ENCODE measurements at places on chromosomes 1 and 21. TPM values are rescaled to one million over a fixed set of nuclear protein-coding genes. Genes with fewer than 3 reads are reported as not detected.
A peak's percentile ranks its signal among the peaks of the same experiment; 100 is the strongest.

DNA sequence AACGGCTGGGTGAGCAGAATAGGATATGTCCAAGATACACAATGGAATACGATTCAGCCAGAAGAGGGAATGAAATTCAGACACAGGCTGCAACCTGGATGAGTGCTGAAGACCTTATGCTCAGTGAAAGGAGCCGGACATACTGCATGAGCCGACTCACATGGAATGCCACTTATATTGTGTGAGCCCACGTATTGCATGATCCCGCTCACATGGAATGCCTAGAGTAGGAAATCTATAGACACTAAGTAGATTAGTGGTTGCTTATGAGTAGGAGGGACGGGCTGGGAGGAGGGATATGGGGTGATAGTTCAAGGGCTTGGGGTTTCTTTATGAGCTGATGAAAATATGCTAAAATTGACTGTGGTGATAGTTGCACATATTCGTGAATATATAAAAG, 26.8 kb downstream of the TMPRSS2 start:
- DNase-seq = no peak

DNA sequence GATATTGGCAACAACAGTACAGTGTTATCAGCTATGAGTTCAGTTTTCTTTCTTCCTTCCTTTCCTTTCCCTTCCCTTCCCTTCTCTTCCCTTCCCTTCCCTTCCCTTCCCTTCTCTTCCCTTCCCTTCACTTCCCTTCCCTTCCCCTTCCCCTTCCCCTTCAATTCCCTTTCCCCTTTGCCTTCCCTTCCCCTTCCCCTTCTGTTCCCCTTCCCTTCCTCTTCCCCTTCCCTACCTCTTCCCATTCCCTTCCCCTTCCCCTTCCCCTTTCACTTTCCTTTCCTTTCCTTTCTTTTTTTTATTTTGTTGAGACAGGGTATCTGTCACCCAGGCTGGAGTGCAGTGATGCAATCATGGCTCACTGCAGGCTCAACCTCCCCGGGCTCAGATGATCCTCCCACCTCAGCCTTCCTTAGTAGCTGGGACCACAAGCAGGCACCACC, 72.3 kb upstream of the CAPZB start:
- DNase-seq = no peak

- DNase-seq = no peak
Measured at GRCh38 chr1:174352883-174353608, 94.7 kb upstream of the GPR52 start.

DNA sequence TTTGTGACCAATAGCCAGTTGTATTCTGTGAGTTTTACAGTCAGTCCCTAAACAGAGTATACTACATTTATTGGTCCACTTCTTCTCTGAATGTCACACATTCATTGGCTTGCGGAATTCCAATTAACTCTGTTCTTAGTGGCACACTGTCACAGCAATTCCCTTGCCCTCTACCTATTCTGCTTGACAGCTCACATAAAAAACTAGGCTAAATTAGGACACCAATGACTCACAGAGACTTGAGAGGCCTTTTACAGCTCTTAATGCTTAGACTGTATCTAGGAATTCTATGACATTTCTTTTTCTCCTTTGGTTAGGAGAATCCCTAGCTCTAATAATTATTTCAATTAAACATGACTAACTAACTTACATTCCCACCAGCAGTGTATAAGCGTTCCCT, 104.1 kb downstream of the NEGR1 start:
- no peak for DNase-seq

DNA sequence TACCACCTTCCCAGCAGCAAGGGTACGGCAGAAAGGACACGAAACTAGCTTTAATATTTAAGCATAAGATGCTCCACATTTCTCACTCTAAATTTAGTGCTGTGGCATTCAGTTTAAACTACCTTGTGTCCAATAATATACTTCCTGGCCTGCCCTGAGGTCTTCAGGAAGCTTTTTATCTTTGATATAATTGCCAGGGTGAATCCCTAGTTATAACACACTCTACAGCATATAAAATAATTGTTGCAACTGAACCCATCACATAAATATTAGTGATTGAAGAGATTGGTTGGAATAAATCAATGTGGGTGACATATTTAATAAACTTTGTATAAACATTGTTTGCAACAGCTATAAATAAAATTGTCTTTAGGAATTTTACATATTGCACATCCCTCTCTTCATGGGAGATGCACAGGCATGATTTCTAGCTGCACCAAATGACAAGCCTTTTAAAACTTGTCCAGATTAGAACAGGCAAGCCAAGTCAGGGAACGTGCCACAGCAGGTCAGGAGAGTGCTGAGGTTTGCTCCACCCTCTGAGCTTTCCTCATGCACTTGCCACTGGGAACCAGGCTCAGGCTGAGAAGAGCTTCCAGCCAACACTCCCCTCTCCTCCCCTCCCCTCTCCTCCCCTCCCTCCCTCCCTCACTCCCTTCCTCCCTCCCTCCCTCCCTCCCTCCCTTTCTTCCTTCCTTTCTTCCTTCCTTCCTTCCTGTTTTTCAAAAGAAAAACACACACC, 623.2 kb upstream of the PKN2 start:
- DNase-seq = peak; percentile 51

DNA sequence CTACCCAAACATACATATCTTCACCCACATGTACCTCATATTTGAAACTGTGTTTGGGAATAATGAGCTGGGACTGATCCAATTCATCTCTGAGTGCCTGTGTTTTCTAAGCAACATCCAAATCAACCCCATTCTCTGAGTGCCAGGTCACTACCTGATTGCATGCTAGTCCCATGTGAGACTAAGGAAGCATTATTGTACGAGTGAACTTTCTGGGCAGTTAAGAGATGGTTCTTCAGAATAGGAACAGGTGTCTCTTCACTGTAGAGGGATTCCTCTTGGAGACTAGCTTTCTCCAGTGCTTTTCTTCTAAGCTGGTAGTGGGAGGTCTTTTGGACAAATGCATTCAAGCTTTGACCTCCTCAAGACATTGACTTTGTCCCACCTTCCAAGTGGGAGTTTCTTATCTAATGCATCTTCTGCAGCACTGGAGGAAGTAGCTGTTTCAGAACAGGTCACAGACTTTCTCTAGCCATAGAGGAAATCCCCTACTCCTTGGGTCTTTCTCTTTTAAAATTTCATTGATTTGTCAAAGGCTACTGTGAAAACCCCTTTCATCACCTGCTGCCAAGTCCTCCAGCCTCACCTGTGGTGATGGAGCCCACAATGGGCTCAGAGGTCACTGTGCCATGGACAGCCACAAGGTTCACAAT, 172.0 kb upstream of the KIAA0040 start:
- no peak for DNase-seq

GRCh38 chr1:7860130-7860529, 7.3 kb upstream of the UTS2 start:
- no peak for DNase-seq

DNA sequence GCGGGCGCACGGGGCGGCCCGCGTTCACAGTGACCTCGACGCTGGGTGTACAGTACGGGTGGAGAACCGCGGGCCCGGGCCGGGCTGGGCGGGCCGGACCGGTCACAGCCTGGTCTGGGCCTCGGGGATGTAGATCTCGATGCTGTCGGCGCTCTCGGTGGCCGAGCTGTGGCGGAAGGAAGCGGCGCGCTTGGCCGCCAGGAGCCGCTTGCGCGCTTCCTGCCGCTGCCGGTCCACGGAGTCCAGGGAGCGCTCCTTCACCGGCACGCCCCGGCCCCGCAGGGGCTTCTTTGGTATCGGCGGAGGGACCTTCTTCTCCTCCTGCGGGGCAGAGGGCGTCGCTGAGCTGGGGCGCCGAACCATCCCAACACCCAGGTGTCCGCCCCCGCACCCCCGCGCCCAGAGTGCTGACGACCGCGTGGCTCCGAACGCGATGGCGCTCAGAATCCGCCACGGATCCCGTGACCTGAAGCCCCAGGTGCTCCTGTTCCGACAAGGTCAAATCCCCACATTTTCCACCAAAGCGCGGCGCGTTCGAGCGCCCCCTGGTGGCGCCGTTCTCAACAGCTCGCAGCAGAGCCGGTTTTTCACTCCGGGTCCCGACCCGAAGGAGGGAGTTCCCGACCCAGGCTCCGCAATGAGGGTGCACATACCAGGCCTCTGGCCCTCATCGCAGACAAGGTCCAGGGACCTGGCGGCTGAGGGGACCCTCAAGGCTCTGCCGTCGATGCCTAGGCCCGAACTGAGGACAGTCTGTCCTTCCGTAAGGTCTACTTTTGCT, 6.6 kb upstream of the SMIM12 start:
- DNase-seq = peak; percentile 93

DNA sequence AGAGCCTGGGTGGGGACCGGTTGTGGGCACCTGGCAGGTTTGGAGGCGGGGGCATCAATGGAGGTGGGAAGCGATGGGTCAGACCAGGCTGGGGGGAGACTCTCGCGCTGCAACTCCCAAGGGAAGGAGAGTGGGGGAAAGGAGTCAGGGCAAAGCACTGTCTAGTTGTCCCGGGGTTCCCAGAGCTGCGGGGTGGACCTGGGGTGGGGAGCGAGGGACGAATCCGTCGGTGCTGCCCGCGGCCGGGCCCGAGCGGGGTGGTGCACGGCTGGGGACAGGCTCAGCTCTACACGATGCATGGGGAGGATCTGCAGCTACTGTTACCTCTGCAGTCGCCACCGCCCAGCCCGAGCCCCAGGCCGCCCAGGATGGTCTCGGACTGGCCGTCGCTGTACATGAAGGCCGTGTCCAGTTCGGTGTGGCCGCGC, 427 bp downstream of the AKR7A2 start:
- no peak for DNase-seq

DNA sequence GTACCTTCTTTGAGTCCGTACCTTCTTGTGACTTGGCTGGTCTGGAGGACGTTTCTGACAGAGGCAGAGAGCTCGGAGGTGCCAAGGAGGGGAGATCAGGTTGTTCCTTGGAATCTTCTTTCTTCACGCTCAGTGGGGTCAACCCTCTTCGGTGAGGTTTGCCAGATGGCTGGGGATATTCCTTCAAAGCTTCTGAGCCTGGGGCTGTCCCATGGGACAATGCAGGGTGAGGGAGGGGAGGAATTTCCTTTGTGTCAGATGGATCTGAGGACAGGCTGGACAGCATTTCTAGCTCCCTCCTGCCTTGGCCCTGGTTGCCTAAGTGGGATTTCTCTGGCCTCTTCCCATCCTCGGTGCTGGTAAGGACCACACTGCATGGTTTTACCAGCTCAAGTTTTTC, 95.5 kb upstream of the EDN2 start:
- DNase-seq = no peak

DNA sequence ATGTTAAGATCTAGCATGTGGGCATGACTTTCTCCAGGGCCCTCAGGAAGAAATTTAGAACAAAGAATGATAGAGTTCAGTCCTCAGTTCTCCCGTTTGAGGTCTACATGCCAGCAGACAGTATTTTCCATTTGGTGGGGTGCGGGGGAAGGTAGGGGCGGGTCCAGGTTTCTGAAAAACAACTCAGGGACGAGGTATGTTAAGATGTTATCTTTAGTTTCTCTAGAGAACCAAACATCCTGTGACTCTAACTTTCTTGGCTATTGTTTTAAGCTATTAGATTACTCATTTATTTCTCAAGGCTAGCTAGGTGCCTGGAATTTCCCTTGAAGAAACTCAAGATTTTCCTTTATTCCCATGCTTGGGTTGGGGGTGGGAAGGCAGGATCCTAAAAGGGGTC, 42.3 kb upstream of the SYT14 start:
- no peak for DNase-seq

GRCh38 chr1:232980355-232980978, 30.1 kb downstream of the NTPCR start:
- no peak for DNase-seq

GRCh38 chr1:185735701-185736064, 1.5 kb downstream of the HMCN1 start:
- no peak for DNase-seq

DNA sequence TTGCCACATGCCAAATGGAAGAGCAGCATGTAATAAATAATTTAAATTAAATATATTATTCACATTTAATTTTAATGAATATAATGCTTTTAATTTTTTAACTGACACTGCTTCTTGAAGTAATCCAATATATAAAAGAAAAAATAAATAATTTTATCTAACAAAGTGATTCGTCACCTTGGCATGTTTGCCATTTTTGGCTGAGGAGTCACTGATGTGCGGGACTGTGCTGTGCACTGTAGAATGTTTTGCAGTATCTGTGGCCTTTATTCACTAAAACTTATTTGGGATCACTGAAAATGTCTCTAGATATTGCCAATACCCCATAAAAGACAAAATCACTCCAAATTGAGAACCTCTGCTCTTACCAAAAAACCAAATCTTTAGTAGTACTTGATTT, 807.8 kb downstream of the BRINP3 start:
- DNase-seq = no peak

DNA sequence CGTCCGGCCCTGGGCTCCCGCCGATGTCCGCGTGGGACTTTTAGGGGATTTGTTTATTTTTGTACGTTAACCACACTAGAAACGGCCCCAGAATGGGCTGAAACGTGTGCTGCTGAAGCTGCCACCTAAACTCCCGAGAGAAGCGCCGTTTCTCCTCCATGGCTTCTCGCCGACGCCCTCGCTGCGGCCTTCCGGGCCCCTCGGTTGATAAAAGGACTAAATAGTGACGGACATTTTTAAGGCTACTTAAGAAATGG, 678 bp upstream of the PTTG1IP start:
- DNase-seq = no peak

The OPRD1 gene
- not detected for total RNA-seq

The TNFRSF1B gene
- 14.9 TPM for total RNA-seq

The HSF2BP gene
- total RNA-seq = not detected

The RAB42 gene
- 2.8 TPM for total RNA-seq

The F11R gene
- 16.1 TPM for total RNA-seq

The SCAMP3 gene
- total RNA-seq = 24.1 TPM

The F3 gene
- 132 TPM for total RNA-seq

The OR14C36 gene
- total RNA-seq = not detected

The PADI6 gene
- total RNA-seq = not detected
